ENCODE measurements at places on chromosomes 12 and 14. TPM values are rescaled to one million over a fixed set of nuclear protein-coding genes. Genes with fewer than 3 reads are reported as not detected.

AQP6 gene
- total RNA-seq, result not detected

VWF gene
- total RNA-seq, result not detected

DDX23 gene
- 127 TPM for total RNA-seq

DUSP6 gene
- 116 TPM for total RNA-seq

FSCB gene
- not detected for total RNA-seq

KRT8 gene
- total RNA-seq, result not detected

RIMBP2 gene
- not detected for total RNA-seq

KHNYN gene
- 55.4 TPM for total RNA-seq

B4GALNT1 gene
- 0.84 TPM for total RNA-seq

RPS6KA5 gene
- total RNA-seq, result 53.1 TPM

ATP2B1 gene
- total RNA-seq, result 26.5 TPM

RPGRIP1 gene
- total RNA-seq, result not detected

FAM222A gene
- total RNA-seq, result 1.6 TPM

GRCh38 chr14:104138718-104139459 is 502 bp downstream of the KIF26A start:
- no peak for DNase-seq

- no peak for DNase-seq
These were observed 49.2 kb downstream of the FGD4 start for GRCh38 chr12:32448586-32448985.

GRCh38 chr12:125634813-125635212 is 569.6 kb downstream of the AACS start:
- no peak for DNase-seq

DNA sequence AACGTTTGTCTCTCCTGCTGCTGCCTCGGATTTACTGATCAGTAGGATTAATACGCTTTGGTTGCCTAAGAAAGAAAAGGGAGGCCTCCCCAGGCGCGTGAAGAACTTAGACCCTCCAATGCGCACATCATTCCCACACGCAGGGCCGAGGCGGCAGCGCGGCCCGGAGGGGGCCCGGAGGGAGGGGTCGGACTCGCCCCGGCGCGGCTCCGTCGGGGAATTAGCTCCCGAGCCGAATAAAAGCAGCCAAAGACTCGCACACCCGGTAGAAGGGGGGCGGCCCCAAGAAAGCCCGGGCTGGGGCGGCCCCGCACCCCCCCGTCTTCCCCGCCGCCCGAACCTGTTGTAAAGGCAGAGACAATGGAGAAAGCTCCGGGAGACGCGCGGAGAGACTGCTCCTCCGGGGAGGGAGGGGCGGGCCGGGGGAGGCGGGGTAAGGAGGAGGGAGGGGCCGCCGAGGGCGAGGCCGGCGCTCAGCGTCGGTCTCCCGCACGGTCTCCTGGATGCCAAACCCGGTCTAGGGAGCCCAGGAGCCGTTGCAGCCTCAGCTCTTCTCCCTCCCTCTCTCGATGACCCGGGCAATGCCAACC is at the start of gene NELL2:
NELL2 (minus strand) TSS at position 362 of the 590 bp plus-strand sequence. CDS start 446 bp downstream, outside the sequence.
- peak; percentile 77 for DNase-seq

GRCh38 chr12:51449580-51450246 is 25.1 kb downstream of the SLC4A8 start:
- DNase-seq, result no peak

GRCh38 chr14:101490771-101491170 is 70.5 kb upstream of the DIO3 start:
- DNase-seq, result no peak

DNA sequence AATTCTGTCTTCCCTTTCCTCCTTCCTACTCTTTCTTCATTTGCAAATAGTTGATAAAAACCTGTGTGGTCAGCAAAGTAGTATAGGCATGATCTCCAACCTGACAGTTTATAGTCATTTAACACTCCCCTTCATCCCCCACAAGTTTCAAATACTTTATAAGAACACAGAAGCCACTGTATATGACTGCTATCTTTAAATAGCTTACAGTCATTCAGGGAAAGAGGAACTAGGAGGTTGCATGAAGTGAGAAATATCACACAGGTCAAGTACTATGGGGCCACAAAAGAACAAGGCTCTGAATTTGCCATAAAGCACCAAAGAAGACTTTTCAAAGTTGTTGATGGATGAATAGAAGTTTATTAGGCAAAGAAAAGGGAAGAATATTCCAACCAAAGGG is 431.3 kb downstream of the NPAS3 start:
- no peak for DNase-seq

GRCh38 chr14:66596241-66596985 is 88.5 kb downstream of the GPHN start:
- DNase-seq, result no peak

GRCh38 chr12:50132505-50133135 is 20.6 kb downstream of the COX14 start:
- DNase-seq, result no peak

DNA sequence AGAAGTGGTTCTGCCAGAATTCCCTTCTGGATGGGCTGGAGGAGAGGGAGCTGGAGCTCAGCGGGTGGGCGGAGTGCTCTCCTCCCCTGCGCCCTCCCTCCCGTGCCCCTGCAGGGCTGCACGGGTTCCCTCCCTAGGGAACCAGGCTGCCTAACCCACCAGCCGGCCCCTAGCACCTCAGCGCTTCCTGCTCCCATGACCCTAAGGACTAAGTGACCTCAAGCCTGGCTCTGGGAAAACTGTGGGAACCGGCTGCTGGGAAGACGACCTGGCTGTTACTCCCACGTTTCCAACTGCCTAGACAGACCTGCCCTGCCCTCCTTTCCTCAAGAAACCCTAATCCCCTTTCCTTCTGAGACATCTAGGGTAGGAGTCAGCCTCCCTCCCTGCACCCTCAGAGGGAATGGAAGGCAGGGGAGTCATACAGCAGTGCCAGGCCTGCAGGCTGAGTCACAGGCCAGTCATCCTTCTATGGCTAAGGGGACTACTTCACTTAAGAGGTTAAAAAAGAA is 31.5 kb downstream of the SLC6A12 start:
- DNase-seq, result no peak

DNA sequence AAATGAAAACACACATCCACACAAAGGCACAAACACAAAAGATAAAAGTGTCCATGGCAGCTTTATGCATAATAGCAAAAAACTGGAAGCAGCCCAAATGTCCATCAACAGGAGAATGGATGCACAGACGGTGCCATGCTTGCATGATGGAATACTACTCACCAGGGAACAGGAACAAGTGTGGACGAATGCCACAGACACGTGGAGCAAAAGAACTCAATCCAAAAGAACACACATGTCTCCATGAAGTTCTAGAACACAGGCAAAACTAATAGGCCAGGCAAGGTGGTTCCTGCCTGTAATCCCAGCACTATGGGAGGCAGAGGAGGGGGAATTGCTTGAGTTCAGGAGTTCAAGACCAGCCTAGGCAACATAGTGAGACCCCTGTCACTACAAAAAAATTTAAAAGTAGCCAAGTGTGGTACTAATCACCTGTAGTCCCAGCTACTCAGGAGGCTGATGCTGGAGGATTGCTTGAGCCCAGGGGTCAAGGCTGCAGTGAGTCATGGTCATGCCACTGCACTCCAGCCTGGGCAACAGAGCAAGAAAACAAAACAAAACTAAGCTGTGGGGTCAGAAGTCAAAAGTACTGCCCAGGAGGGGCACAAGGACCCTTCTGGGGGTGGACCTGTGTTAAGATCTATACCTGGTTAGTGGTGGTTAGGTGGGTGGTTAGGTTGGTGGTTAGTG is 7.3 kb upstream of the TMEM119 start:
- DNase-seq, result no peak

DNA sequence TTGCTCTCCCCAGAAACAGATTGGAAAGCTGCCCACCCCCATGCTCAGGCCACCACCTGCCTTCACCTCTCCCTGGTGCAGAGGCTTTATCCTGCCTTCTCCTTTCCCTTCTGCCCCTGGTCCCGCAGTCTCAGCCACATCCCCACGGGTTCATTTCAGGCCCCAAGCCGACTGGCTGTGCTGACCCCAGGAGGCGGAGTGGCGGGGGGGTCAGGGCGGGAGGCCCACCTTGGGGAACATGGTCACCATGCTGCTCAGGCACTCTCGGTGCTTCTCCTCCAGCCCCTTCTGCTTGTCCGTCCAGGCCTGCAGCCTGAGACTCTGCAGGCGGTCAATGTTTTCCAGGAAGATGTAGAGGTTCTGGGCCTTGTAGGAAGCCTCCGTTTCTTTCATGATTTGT is 6.9 kb downstream of the FAM186B start:
- DNase-seq, result no peak

DNA sequence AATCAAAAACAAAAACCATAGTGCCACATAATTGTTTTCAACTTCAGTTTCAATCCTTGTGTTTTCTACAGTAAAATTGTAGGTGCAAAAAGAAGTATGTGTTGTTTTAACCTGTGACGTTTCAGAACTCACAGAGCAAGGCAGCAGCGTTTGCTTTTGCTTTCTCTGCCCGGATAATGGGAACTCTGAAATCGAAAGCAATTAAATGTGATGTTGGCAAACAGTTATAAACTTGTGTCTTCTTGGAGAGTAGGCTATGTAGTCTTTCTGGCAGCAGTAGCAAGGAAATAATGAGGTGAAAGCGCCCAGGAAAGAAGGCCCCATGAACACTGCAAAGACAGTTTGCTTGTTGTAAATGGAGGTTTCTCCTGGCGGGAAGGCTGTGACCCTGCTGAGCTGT is 39.1 kb downstream of the FNTB start:
- no peak for DNase-seq

GRCh38 chr14:71488703-71489191 is 443.5 kb upstream of the RGS6 start:
- DNase-seq, result no peak

DNA sequence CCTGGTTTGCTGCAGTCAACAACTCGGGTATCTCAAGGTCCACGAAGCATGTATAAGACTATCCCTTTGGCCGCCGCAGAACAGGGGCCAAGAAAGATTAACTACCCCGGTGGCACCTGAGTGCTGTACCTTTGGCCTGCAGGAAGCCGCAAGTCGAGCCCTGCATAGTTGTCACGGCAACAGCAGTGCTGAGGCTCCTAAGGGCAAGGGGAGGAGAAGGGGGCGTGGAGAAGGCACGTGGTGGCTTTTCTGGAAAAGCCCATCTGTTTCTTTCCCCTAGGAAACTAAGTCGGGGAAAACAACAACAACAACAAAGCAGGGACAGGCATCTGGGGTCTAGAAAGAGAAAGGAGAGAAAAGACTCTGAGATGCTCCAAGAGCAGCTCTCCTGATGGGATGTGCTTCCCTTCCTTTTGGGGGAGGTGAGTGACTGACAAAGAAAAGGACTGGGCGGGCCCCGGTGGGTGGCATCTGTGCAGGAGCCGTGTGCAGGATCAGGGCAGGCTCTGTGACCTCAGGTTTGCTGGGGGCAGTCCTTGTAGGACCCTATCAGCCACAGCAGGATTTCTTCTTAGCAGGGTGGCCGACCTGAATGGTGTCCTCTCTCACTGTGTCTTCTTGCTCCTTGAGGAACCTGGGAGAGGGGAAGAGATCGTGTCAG is 123.9 kb downstream of the PRMT8 start:
- no peak for DNase-seq

DNA sequence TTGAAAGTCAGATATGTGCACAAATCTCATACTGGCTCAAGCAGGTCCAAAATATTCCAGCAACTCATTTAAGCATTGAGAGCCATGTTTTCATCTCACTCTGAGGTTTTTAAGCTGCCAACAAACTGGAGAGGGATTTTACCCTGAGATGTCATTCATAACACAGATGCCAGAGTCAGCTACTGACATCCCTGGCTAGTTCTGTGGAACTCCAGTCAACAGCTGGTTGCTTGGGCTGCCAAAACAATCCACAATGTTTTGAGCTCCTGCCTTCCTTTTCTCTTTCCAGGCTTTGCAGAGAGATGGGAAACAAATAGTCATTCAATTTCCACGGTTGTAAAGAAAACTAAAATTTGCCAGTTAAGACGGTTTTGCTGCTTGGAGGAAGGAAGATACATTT is 621.2 kb upstream of the FBXO33 start:
- DNase-seq, result no peak

DNA sequence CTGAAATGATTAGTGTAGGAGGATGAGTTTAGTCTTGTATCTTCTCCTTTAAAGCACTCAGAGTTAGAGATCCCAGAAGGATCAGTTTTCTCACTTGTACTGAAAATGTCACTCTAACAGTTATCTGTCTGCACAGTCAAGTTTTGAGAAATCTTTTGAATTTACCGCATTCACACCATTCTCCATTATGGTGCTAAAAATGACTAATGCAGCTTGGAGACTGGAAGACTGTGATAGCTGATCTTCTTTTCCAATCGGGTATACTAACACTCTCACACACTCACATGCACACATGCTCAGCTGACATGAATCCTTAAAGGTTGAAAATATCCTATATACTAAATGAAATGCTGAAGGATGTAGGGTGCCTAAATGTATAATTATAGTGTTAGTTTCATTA is 65.8 kb downstream of the SLC15A5 start:
- no peak for DNase-seq

DNA sequence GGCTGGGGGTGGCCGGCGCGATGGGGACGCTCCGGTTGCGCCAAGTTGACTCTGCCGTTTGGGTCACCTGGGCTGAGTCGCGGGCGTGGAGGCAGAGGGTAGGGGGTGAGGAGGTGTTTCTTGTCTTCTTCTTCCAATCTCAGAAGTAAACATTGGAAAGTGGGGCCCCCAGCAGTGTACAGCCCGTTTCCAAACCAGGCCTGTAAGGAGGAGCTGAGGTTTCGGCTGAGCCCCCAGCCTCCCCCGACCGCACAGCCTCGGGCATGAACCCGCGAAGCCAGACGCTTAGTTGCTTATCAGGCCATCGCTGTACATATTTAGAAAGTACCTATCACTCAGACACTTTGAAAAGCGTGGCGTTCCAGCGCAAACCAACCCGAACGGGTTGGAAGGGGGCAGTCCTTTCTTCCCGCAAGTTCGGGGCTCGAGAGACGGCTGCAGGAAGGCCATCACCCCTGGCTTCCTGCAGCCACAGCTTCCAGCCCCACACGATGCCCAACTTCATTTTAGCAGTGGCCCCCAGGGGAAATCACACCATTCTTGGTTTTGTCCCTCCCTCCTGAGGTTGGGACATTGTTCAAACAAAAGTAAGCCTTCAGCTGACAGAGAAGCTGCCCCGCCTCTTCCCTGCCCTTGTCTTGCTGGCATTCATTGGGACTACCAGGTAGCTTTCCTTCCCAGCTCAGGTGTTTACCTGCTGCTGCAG is 164.1 kb downstream of the ZFP36L1 start:
- DNase-seq, result peak; percentile 29

DNA sequence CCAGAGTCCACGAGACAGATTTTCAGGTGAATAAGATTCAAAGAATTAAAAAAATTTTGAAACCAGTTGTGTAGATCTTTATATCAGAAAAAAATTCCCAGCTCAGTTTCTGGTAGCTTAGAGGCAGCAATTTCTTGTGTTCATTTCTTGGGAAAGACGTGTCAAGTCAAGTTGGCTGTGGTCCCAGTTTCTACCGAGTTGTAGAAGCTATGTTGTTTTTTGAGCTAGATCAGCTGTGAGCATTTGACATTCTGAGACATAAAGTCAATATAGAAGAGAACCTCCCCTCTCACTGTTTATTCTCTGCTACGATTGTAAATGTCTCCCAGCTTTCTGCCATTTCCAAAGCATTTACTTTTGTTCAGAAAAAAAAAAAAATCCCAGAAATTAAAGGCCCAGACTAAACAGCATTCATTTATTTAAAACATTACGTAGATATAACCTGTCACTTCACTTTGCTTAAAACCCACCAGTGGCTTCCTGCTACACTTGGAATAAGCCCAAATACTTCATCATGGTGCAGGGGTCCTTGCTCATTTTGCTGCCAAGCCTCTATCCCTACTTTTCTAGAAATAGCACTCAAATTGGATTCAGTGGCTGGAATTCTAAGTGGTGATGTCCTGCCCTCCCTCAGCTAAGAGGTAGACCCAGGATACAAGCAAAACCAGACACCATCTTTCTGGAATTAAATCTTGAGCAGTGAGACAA is 20.6 kb upstream of the PYGL start:
- no peak for DNase-seq

GRCh38 chr12:127310548-127310947 is 956.4 kb upstream of the TMEM132C start:
- DNase-seq, result no peak

- no peak for DNase-seq
These were observed 207.7 kb downstream of the RAD51B start for GRCh38 chr14:68027276-68027675.
